ENCODE measurements at places on chromosomes 6 and 20.

DNA sequence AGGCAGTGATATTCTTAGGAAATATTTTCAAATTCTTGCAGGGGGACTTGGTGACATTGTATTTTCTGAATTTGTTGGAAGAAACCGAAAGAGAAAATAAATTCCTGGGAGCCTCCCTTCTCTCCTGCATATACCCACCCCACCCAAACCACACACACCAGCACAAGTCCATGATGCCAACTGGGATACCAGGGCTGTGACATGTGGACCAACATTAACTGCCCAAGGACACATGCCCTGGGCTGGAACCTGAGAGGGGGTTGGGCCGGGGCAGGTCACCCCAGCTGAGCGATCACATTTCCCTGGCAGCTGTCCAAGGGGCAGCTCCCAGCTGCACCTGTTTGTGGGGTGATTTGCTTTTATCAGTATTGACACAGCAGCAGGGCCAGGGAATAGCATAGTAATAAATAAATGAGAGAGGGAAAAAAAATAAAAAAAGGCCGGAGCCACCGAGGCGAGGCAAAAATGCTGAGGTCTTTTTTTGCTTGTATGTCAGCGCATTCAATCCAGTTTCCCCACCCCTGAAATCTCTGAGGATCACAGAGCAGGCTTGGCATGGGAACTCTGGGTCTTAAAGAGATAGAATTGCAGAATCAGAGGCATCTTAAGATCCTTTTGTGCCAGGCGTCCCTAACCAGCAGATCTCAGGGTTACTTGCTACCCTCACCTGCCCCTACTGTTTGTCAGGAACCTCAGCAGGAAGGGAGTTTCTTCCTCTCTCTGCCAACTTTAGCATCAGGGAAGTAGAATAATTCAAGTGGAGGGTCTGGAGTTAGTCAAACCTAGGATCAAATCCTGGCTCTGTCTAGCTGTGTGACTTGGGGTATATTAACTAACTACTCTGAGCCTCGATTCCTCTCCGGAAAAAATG is 66.5 kb upstream of the PIM1 start:
- no peak for DNase-seq

GRCh38 chr20:62266340-62266739 is 28.0 kb downstream of the OSBPL2 start:
- DNase-seq: no peak

DNA sequence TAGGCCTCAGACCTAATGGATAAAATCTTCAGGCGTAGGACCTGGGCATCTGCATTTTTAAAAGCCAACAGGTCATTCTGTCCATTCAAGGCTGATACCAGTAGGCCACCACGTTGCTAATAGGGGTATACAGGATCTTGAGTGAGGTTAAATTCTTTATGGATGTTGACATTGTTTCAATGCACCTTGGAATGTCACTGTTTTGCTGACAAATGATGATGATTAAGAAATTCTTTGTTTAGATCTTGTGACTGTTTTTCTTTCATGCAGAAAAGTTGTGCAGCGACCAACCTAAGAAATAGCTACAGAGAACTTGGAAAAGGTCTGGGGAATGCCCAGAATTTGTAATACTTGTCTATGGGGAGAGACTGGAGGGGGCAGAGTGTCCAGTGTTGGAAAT is 101.1 kb upstream of the CLDN20 start:
- DNase-seq: no peak

GRCh38 chr6:125004198-125004597 is 42.0 kb downstream of the RNF217 start:
- DNase-seq: no peak

DNA sequence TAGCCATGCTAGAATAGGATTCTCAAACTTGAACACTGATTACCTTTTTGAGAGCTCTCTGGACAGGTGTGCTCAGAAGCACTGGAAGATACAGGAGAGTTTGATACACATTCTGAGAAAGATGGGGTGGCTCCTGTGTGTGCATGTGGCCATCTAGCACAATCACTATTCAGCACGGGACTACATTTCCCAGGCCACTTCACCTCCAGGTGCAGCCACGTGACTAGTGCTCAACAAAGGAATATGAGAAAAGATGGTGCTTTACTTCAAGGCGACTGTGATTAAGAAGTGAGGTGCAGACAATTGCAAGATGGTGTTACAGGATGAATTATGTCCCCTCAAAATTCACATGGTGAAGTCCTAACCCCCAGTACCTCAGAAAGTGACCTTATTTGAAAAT is 103.8 kb downstream of the BACH2 start:
- no peak for DNase-seq

- no peak for DNase-seq
Observed at GRCh38 chr6:87555506-87555905, 34.3 kb downstream of the RARS2 start.

- no peak for DNase-seq
Observed at GRCh38 chr6:41177287-41177686, 14.4 kb upstream of the TREM2 start.

GRCh38 chr20:13119583-13119982 is 101.5 kb upstream of the ISM1 start:
- no peak for DNase-seq

DNA sequence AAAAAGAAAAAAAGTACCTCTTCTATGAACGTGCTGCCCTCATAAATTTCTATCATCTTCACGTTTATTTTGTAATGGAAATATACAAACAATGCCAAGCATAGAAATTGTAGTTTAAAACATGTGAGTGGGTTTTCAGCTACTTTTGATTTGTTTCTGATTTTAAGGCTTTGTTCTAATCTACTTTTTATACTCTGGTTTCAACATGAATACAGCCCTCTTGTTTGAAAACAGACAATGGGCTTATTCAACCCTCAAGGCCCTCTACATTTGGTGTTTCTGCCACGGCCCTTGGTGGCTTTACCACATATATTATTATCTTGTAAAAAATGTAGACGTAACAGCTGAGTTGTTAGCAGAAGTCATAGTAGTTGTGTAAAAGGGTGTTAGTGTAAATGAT is 153.9 kb downstream of the SOX4 start:
- DNase-seq: no peak

- no peak for DNase-seq
Observed at GRCh38 chr6:158150701-158151100, 17.4 kb downstream of the SERAC1 start.

- DNase-seq: peak; percentile 38
Observed at GRCh38 chr6:154276810-154277628, 79.6 kb downstream of the IPCEF1 start.

DNA sequence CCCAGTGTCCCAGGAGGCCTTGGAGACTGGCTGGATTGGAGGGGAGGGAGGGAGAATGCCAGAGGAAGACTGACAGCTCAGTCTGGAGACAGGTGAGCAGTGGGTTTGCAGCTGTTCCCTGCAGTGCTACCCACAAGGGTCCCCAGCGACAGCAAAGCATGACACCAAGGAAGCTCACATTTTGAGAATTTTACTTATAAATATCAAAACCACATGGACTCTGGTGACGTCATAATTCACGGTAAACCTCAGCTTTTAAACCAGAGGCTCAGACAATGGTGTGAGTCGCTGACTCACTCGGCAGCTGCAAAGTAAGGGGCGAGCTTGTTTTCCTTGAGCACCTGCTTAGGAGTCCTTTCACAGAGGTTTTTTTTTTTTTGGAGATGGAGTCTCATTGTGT is 65.2 kb downstream of the THBS2 start:
- no peak for DNase-seq

DNA sequence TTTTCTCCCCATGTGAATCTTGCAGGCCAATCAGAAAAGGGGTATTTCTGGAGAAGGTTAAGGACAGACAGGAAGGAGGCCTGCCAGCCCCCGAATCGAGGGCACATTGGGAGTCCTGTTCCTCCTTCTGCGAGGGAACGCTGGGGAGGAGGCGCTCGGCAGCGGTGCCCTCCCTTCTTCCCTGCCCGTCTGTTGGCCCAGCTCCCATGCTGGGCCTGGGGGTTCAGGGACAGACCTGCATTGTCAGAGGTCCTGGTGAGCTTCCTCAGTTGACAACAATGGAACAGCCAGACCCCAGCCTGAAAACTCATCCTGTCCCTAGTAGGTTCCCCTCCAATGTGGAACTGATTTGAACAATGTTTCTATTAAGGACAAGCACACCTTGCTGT is 15.1 kb upstream of the SYNJ2 start:
- DNase-seq: no peak

- no peak for DNase-seq
Observed at GRCh38 chr6:146258206-146258605, 229.3 kb downstream of the GRM1 start.

DNA sequence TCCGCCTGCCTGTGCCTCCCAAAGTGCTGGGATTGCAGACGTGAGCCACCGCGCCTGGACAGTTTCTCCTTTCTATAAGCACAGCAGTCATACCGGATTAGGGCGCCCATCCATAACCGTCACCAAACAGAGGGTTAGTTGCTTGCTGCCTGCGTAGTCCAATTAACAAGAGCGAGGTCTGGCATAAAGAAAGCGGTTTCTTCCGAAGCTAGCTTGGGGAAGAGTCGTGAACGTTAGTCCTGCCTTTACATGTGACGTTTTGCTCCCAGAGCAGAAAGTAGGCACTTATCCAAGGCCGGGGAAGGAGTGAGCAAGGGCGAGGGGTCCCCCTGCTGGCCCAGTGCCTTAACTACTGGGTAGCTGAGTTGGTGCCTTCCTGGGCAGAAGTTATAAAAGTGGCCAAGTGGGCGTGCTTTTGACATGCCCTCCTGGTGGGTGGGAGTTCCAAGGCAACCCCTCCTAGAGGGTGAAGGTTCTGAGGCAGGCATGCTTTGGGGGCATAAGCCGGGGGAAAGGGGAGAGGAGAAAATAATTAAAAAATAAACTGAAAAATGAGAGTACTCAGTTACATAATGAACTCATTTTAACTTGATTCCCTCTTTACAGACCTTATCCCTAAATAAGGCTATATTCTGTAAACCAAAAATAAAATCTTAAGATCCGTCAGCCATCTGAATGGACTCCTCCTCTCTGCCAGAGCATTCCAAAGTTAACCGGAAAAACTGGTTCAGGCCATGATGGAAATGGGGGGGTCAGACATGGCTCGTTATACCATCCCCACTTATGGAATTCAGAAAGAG is 88.0 kb downstream of the FAM217A start:
- peak; percentile 19 for DNase-seq

GRCh38 chr6:5640614-5641013 is 366.1 kb downstream of the NRN1 start:
- DNase-seq: no peak

DNA sequence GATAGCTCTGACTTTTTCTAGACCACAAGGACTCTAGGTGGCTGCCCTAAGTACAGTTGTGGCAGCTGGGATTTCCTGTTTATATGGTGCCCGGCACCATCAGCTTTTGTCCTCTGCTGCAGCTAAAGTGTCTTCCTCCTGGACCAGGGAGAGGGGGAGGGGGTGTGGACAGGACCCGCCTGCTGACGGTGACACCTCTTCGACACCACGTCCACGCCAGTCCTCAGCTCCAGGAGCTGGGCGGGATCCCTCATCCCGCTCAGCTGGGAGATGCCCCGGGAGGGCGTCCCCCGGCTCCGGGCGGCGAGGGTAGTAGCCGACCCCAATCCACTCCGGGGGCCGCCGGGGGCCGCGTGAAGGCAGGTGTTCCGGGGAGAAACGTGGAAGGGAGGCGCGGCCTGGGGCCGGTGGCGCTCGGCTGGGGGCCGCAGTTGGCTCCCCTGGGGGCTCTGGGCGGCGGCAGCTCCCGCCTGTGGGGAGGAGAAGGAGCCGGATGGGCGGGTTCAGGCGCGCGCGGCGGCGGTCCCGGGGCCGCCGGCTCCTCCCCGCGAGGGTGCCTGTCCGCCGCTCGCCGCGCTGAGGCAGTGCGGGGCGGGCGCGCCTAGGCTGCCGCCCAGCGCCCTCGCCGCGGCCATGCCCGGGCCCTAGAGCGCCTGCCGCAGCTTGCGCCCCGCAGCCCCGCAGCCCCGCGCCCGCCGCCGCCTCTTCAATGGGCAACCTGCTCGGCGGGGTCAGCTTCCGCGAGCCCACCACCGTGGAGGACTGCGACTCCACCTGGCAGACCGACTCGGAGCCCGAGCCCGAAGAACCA is at the start of gene OGFRL1:
Gene OGFRL1, plus strand, starts transcription at position 584 of the 811 bp plus-strand sequence. Its CDS starts 126 bp downstream, at position 710.
- DNase-seq: no peak

DNA sequence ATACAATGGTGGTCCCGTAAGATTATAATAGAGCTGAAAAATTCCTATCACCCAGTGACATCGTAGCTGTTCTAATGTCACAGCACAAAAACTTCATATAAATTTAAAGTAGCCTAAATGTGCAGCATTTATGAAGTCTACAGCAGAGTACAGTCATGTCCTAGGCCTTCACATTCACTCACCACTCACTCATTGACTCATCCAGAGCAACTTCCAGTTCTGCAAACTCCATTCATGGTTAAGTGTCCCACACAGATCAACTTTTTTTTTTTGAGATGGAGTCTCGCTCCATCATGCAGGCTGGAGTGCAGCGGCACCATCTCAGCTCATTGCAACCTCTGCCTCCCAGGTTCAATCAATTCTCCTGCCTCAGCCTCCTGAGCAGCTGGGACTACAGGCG is 20.9 kb upstream of the KCNG1 start:
- no peak for DNase-seq

DNA sequence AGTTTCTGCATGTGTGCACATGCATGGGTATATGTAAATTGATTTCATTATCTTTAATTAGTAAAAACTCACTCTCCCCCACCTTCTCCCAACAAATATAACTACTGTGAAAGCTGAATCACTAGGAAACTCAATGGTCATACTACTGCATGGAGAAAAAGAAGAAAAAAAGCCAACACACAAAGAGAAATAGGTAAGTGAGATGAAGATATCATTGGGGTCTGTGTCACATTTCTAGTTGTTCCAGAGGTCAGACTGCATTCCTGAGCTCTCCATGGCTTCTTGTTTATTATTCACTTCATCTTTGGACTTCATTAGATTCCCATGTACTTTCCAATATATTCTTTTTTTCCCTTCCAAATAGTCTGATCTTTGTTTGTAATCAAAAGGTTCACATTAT is 98.2 kb downstream of the PTPRK start:
- DNase-seq: no peak

DNA sequence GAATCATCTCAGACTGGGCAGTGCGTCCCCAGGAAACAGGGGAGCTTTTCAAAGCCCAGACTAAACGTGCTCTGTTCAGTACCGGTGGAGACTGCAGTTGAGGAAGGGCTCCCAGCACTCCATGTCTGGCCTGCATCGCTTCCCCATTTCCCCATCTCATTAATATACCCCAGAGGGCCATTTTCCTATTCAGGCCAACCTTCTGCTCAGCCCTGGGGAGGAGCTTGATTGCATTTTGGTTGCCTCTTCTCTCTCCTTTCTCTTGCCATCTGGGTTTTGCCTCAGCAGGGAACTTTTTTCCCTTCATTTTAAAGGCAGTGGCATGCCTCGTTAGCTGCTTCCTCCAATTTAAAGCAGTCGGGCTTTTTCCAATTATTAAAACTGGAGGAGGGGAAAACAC is 394.3 kb upstream of the SOX4 start:
- no peak for DNase-seq

- no peak for DNase-seq
Observed at GRCh38 chr20:34820805-34821578, 4.5 kb downstream of the NCOA6 start.

Measured in GM12864 (cell line).